ENCODE measurements at places on chromosomes 7 and 10. TPM values are rescaled to one million over a fixed set of nuclear protein-coding genes. Genes with fewer than 3 reads are reported as not detected.

TBX20 gene
- total RNA-seq, result not detected

ZPBP gene
- not detected for total RNA-seq

GRID1 gene
- total RNA-seq, result 3.0 TPM

HEPACAM2 gene
- total RNA-seq, result not detected

GIMAP5 gene
- total RNA-seq, result 41.8 TPM
